ENCODE measurements at places on chromosomes 5 and 9. TPM values are rescaled to one million over a fixed set of nuclear protein-coding genes. Genes with fewer than 3 reads are reported as not detected.

The SOHLH1 gene
- total RNA-seq = not detected

The KCNT1 gene
- not detected for total RNA-seq

The EIF4E1B gene
- total RNA-seq = not detected

The PRSS3 gene
- total RNA-seq = 1.3 TPM

The SPINK4 gene
- total RNA-seq = not detected

The EFNA5 gene
- total RNA-seq = 4.2 TPM

The KLF4 gene
- total RNA-seq = 8.7 TPM

The LCNL1 gene
- total RNA-seq = under 0.01 TPM

Measured in bronchus fibroblast of lung (primary cell).